NCI-H2171 treated with DMSO at 0.1 percent for 48 hours (cell line): ENCODE measurements at places on chromosomes 2 and 18.

DNA sequence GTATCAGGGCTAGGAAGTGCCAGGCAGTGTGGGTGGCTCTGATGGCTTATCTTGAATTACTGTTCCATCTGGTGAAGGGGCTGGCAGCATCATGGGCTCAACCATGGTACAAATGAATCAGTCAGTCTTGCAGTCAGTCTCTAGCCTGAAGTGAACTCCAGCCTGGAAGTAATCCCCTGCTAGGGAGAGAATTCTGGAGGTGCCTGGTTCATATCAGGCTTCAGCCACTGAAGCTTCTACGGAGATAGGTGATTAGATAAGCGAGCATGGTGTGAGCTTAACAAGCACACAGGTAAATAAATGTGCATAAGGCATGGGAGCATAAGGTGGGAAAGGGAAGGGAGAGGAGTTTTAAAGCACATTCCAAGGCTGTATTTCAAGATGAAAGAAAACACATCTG lies 541.7 kb downstream of the MBD2 start:
- no peak for DNase-seq

DNA sequence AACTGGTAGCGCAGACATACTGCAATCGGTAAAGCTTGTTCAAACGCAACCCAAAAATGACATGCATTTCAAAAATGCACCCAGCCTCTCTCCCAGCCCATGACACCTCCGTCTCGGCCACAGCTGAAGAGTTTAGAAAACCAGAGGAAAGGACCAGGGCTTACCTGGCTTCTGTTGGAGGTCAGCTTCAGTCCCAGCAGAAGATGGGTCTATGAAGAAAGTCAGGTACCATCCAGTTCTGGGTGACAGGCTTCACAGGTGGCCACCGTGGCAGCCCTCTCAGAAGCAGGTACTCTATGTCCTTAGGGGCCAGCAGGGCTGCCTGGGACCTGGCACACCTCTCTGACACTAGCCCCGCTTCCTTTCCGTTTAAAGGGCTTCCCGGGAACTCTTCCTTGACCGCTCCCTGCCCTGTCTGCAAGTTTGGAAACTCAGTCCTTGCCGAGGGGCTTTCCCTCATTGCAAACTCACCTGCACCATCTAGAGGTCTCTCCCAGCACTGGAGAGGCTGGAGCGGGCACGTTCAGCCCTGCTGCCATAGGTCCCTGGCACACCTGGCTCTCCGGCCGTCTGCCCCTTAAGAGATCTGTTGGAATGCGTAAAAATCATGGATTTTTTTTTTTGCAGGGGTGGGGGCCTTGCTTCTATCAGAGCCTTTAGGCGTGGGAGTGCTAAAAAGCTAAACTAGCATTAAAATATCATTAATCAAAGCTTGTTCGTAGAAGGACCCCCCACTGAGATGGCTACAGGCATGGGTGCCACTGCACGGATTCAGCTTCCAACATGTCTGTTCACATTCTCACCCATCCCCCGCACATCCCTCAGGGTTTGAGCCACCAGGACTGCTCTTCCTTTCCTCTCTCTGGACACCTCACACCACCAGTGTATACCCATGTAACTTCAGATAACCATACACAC lies at the start of gene EDAR:
Gene EDAR, minus strand, starts transcription at position 425 of the 918 bp plus-strand sequence. CDS start 58,206 bp downstream, outside the sequence.
- DNase-seq = peak; percentile 31

GRCh38 chr18:76258209-76258608 lies 236.8 kb downstream of the ZNF516 start:
- no peak for DNase-seq

DNA sequence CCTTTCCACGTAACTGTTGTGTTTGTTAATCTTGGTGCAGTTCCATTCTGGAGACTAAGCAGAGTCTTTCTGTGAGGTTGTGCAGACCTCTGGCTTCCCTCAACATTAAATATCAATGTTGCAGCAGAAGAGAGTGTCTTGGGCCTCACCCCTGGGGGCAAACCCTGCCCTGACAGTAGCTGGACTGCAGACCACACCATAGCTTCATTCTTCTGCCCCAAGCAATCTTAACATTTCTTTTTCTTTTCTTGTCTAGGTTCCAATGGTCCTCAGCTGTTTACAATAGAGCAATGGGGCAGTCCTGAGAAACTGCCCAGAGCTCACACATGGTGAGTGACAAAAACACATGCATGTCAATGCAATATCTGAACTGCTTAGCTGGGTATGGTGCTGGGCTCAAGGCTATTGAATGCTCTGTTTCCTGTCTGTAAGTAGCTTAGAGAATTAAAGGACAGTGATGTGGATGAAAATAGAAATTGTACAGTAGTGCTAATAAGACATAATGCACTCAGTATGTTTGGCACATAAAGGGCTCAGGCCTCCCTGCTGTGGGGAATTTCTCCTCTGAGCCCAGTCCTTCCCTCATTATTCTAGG lies 237.6 kb downstream of the ALPK2 start:
- no peak for DNase-seq

GRCh38 chr2:4882941-4883340 lies 809.2 kb upstream of the SOX11 start:
- no peak for DNase-seq

- DNase-seq = no peak
Measured at GRCh38 chr2:974054-974453, 23.4 kb downstream of the SNTG2 start.

- DNase-seq = no peak
Measured at GRCh38 chr2:43303889-43304288, 77.5 kb upstream of the ZFP36L2 start.

- DNase-seq = no peak
Measured at GRCh38 chr2:159506764-159507440, 109.4 kb downstream of the BAZ2B start.

DNA sequence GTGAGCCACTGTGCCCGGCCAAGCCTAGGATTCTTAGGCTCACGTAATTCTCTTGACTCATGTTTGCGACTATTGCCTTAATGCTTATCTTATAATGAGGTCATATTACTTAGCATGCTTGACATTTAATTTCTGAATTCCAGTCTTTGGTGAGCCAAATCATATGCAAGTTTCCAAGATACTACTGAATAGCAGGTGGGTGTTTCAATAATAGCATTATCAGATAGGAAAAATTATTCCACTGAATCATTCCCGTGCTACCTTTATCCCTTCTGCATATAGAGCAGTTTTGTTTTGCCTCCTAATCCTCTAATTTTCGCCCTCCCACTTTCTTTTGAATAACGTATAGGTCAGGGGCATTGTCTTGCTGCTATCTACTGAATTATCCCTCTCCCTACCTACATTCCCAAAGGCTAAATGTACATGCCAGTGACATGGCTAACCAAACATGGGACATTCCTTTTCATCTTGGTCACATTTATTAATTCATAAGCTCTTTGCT lies 4.9 kb downstream of the DAW1 start:
- no peak for DNase-seq

DNA sequence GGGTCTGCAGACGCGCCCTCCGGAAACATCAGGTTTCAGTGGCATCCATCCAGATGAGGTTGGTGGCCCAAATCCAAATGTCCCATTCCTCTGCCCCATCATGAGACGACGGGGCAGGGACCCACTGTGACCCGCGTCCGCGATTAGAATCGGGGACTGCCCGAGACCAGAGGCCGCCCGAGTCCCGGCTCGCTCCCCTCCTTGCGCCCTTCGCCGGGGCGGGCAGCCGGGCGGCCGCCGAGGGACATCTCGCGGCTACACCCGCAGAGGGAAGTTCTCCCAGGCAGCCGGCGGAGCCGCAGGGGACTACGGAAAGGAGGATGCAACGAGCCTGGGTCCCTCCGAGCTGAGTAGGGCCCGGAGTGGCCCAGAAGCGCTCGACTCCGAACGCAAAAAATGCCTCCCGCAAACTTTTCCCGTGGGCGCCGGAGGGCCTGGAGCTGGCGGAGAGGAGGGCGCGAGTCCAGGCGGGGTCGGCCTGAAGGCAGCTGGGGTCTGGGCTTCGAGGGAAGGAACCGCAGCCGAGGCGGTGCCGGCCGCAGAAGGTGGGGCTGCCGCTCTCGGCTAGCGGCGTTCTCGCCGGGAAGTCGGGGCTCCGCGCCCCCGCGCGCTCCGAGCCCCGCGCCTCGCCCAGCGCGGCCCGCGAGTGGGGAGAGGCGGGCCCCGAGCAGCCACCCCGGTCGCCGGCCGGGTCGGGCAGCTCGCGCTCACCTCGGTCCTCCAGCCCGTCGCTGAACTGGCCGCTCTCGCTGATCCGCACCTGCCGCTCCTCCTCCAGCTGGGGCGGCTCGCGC lies 580 bp downstream of the TMEM163 start:
- peak; percentile 31 for DNase-seq

DNA sequence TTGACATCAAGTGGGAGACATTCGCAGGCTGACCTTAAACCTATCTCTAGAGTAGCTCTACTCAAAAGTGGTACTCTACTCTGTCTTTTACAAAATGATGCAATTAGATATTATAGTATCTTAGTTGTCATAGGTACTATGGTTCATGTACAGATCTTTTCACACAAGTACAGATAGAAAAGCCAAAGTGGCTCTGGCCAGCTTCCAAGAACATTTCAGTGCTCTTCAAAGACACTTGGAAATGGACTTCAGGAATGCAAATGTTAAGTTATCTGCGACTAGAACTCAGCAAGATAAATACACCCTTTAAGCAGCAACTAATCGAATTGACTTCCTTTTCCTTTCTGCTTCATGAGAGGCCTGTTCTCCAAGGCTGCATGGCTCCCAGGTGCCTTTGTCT lies 718.7 kb upstream of the FAM98A start:
- no peak for DNase-seq

GRCh38 chr2:39642051-39642718 lies 23.5 kb upstream of the TMEM178A start:
- no peak for DNase-seq

GRCh38 chr2:27025861-27026851 lies 6.6 kb upstream of the TMEM214 start:
- no peak for DNase-seq

- DNase-seq = peak; percentile 79
Measured at GRCh38 chr2:239648607-239649006, 247.8 kb upstream of the HDAC4 start.

DNA sequence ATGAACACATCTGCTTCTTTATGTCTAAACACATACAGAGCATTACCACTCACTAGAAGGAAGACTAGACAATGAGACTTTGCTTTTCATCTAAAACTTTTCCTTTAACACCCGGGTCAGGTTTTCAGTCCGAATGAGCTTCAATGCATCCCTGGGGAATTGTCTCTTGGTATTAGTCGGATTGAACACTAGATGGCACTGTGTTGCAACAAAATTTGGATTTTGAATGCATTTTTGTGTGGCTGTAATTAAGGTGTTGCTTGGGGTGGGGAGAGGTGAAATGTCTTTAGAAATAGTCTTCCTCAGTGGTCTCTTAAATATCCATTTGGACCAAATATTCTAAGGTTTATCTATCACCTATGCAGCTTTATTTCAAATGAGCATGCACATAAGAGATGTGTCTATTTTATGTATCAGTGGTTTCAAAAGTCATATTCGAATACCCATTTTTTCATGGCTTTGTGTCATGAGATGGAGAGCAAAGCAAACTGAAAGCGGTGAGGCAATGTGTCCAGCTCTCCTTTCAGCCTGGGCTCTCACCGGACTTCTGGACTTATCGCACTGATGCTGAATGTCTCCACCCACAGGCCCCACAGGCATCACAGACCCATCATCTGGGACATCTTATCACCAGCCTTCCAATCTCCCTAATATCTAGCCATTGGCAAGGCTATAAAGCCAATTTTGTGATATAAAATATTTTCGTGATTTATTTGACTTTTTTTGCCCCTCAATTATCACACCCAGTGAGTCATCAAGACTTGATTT lies 510.3 kb downstream of the RNF144A start:
- DNase-seq = peak; percentile 92

DNA sequence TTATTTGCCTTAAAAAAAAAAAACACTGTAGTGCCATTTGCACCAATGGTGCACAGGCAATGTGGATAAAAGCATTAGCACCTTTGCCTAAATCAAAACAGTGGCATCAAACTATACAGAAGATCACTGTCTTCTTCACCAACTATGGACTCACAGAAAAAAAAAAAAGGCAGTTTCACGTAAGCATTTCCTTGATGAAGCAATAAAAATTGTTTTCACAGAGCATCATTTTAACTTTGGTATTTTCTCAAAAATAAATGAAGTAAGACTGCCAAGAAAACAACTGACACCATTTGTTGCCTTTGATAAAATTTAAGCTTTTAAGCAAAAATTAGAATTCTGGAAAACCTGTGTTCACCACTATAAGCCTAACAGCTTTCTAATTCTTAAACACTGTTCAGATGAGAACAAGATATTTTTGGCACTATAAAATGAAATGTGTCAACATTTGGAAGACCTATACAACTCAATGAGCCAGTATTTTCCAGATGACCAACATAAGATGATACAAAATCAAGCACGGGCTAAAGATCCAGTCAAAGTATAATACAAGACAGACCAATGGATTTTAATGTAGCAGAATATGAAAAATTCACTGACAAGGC lies 21.1 kb downstream of the METTL8 start:
- DNase-seq = no peak

- DNase-seq = no peak
Measured at GRCh38 chr18:54284981-54285785, 15.9 kb downstream of the POLI start.

DNA sequence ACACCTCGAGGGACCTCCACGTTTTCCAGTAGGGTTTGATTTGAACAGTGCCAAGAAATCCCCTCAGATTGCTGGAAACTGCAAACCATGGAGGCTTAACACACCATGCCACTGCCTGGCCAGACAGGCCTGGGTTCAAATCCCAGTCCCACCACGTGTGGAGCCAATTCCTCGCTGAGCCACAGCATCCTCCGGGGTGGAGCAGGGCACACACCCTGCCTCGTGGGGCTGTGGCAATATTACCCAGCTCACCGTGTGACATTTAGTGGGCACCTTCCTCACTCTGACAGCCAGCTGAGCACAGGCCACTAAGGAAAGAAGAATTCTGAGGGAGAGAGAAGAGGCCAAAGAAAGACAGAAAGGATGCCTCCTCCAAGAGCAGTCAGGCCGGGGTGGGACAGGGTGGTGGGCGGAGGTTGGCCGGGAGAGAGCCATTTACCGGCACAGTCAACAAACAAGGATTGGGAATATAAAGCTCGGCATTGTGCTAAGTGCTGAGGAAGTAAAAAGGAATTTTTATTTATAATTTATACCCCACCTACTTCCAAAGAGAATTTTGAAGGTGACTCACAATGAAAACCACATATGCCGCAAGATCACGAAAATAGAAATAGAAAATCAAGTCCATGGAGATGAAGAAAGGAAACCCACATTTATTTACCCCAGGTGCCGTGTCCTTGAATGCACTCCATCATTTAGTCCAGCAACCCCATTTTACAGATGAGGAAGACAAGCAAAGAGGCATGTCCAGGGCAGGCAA lies 111.5 kb downstream of the MCFD2 start:
- DNase-seq = no peak

DNA sequence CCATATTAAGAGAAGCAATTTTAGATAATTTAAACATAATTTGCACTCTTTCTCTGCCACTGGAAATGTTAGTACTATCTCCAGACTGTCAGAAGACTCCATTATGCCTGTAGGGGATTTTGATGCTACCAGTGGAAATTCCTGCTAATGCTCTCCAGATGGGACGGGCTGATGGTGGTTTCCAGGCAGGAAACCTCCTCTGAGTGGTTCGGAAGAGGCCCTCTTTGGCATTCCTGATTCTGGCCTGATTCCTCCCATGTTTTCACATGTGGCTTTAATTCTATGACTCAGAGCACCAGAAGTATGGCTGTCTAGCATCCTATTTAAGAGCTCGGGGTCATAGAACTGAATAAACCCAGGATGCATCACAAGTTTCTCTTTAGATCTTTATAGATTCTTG lies 70.9 kb upstream of the ST6GAL2 start:
- no peak for DNase-seq

GRCh38 chr2:10548626-10549025 lies 100.5 kb upstream of the ODC1 start:
- no peak for DNase-seq

GRCh38 chr2:46686811-46687210 lies 207.4 kb downstream of the TMEM247 start:
- DNase-seq = peak; percentile 83

- no peak for DNase-seq
Measured at GRCh38 chr2:20384953-20385352, 34.3 kb upstream of the PUM2 start.
